ENCODE measurements at places on chromosomes 7 and 10.

GRCh38 chr10:44636625-44637024 lies 251.7 kb upstream of the CXCL12 start:
- no peak for DNase-seq

DNA sequence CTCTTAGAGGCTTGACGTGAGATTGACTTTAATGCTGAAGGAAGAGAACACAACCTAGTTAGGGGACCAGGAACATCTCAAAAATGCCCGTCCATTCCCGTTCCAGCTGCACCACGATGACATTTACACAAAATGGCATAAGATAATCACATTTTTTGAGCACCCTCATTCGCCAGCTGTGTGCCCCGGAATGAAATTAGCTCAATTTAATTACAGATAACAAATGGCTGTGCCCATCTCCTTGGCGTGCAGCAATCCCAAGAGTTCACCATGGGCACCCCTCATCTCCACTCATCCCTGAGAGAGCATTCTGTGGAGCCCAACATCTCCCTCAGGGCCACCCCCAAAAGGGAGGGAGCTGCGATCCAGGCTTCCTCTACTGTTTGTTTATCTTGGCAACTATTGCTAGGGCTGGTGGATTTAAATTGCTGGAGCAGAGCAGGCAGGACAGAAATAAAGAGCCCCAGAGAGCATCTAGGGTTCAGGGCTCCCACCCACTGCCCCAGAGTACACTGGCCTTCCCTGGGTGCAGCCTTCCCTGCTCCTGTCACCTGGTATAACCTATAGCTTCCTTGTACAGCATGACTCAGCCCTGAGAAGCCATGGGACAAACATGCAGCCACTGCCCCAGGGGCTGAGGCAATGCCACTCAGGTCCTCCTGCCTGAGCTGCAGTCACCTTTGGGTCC lies 263.5 kb downstream of the ZEB1 start:
- DNase-seq: no peak

GRCh38 chr7:25982684-25983083 lies 169.3 kb upstream of the NFE2L3 start:
- no peak for DNase-seq

DNA sequence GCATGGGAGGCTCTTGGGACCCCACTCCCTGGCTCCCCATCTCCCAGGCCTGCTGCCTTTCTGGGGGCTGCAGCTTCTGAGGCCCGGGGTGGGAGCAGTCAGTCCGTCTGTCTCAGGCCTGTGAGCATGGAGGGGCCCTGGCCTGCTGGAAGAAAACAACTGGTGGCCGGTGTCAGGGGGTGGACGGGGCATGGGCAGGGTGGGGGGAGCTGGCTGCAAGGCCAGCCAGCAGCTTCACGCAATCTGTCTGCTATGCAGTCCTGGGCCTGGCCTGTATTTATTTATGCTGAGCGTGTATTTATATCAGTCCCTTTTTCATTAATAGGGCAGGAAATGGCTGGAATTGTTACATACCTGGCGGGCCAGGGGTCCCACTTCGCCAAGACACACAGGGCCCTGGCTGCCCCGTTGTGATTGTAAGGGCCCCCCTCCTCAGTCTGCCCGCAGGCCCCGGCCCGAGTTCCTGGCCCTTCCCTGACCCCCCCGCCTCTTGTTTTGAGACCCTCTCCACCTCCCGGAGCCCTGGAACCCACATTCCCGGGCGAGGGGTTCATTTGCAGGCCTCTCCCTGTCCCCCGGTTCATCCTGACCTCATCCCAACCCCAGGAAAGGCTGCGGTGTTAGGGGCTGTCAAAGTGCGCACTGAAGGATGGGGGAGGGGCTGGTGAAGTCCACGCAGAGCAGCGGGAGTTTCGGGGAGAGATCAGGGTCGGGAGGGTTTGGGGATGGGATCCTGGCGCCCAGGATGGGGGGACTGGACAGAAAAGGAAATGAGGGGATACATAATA lies 8.2 kb downstream of the TMEM270 start:
- no peak for DNase-seq

DNA sequence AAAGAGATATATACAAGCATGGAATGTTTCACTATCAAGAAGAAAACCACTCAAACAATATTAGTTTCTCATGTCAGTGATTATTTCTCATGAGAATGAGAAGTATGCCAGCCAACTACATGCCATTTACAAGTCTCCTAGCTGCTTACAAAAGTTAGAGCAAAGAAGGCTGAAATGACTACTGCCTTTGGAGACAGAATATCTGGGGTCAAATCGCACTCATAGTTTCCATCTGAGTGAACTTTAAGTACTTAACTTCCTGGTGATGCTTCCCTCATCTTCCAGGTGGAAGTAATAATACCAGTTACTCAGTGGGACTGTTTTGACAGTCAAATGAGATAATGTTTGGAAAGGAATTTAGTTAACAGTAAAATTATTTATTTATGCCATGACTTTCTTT lies 42.0 kb upstream of the RHOBTB1 start:
- DNase-seq: no peak

GRCh38 chr10:125276133-125276532 lies 115.8 kb upstream of the CTBP2 start:
- DNase-seq: no peak

DNA sequence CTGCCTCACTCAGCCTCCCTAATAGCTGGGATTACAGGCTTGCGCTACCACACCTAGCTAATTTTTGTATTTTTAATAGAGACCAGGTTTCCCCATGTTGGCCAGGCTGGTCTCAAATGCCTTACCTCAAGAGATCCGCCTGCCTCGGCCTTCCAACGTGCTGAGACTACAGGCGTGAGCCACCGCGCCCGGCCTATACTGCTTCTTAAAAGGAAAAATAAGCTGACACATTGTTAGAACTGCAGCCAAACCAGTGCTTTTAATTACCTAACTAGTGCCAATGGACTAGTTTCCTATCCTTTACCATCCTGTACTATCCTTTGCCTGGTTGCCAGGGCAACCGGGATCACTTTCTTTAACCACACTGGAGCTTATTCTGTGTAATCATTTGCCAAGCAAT lies 108.0 kb downstream of the LRRTM3 start:
- DNase-seq: no peak

GRCh38 chr10:18450298-18450697 lies 201.1 kb downstream of the NSUN6 start:
- no peak for DNase-seq

DNA sequence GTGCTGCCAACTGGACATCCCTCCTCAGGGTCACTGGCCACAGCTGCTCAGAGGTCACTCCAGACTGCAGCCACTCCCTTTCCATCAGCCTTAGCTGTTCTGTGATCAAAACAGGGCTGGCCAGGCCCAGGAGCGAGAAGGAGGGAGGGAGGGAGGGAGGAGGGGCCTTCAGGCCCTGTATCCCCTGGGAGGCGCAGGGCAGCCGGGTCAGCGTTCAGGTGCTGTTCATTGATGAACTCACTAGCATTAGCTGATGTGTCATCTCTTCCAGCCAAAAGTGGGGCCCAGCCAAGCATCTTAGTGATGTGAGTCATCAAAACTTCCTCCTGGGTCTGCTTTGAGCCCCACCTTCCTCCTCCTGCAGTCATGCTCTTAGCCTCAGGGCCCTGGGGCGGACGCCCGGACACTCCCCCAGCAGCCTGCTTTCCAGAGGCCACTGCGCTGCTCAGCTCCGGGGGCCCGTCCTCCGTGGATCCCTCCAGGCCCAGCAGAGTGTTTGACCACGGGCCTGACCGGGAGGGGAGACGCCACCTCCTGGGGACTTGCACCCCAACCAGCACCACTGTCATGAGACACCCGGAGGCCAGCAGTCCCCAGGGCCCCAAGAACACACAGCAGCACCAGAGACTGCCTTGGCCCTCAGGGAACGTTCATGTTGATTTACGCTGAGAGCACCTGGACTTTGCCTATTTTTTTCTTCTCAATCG lies 149.2 kb downstream of the PRKAG2 start:
- DNase-seq: no peak

- no peak for DNase-seq
These were observed 412.4 kb upstream of the MKI67 start for GRCh38 chr10:128538671-128539070.

DNA sequence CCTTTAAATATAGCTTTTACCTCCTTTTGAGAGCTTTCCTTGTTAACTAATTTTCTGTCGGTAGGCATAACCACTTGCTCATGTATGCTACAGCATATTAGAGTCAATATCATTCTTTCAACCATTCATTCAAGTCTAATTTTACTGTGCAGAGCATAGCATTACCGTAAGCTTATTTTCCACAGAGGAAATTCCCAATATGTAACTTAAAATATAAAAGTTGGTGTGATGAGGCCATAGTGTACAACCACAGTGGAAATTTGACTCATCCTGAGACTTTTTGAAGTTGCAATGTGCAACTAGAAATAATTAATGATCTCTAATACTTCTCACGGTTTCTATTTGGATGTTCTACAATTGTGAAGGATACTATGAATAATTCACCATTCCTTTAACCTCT lies 80.6 kb upstream of the KLF6 start:
- no peak for DNase-seq

GRCh38 chr7:39304178-39304577 lies 262.0 kb upstream of the YAE1 start:
- DNase-seq: no peak

DNA sequence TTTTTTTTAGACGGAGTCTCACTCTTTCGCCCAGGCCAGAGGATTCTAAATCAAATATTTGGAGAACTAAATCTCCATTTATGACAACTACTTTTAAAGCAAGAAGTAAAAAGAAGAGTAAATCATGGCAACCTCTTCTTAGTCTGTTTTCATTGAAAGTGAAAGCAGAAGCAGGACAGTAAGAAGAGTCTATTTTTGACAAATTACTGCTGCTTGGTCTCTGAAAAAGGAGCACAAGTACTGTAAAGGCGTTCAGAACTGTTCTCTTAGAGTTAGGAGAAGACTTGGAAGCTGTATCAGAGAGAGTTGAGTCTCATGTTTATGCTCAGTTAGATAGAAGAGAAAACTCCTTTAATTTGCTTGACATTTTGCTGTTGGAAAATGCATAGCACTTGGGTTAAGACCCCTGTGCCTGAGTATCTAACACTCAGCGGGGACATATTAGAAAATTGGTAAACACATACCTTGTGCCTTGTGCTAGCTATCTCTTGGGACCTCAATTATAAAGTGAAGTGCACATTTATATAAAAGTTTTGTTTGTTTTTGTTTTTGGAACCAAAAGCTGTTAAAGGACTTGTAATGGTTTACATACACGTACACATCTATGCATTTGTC lies 433.0 kb downstream of the ANKRD7 start:
- no peak for DNase-seq

DNA sequence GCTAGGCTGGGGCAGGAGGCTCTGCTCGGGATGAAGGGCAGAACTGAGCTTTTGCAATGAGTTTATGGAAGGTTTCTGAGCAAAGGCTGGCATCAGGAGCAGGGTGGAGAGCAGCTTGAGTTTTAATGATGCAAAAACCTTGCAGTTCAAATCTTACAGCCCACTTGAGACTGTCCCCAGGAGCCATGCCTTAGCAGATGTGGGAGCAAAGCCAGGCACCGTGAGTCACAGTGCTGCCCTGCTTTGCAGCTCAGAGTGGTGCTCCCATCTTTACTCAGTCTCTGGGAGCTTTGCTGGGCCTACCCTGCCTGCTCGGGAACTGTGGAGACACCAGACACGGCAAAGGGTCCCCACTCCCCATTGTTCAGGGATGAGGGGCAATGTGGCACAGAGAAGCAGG lies 122.4 kb upstream of the NPS start:
- DNase-seq: no peak

DNA sequence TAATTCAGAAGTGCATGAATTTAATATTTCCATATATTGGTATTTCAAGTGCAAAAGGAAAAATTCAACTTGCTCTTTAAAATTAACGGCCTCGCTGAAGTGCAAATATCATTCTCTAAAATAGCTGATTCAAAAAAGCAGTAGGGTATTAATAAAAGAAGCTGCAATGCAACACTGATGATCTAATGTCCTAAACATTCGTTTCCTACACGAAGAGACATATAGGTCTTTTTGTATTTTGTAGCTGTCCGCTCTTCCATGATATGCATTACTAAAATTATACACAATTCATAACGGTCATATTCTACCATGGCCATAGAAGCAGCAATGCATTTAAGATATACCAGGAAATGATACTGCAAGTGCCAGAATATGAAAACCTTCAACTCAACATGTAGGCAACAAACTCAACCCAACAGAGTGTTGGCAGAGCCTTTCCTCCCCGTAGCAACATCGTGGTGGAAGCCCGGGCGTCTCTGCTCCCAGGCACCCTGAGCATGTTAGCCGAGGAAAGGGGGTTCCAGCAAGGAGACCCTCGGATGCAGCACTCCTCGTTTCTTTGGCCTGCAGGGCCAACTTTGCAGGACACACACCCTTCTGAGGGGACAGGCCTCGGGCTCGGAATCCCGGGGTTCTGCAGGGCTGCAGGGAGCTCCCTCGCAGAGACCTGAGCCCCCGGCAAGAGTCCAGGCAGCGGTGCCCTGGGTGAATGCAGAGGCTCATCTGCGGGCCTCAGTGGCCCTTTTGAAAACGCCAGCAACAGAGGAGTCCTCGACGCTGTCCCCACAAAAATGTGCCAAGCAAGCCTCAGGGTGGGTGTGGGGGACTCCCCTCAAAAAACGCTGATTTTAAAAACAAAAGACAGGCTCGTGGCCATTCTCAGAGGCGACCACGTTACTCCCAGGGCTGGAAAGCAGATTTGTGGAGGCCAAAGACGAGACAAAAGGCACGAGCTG lies 1.6 kb downstream of the FAM171A1 start:
- no peak for DNase-seq

DNA sequence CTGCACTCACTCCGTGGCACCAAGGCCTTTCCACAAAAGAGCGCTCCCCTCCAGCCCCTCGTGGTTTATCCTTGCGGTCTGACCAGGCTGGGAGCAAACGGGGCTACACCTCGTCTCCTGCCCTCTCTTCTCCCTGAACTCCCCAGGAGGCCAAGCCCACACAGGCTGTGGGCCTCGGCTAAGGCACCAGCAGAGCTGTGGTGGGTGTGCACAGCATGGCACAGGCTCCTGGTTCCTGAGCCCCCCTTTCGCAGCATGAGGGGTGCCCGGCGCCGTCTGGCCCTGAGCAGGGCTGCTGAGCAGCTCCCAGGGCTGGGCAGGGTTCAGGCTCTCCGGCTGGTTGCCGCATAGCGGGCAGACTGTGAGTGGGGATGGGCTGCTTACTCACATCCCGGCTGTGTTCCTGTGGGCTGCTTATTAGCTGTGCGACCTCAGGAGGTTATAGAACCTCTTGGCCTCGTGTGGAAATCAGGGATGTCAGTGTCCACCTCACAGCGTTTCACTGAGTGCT lies 90.4 kb downstream of the ZMIZ1 start:
- DNase-seq: no peak

DNA sequence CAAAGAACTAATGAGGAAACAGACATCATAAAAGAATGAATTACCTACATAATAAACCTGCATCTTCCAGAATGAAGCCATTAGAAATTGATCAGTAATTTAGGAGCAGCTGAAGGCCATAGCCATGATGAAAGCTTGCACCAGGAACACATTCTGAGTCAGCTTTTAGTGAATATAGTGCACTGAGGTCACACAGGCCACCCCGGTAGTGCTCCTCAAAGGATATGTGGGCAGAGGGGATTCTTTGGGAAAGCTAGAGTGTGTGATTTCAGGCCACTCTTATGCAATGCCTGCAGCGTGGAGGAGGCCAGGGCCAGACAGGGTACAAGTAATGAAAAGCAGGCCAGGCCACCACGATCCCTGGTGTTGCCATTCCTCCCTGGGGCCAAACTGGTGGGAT lies 451.9 kb downstream of the GRID1 start:
- no peak for DNase-seq

Data from spinal cord (tissue), 10 donors.